ENCODE measurements at places on chromosomes 2 and 18.

GRCh38 chr18:77086034-77086433 is 46.5 kb downstream of the MBP start:
- no peak for DNase-seq

DNA sequence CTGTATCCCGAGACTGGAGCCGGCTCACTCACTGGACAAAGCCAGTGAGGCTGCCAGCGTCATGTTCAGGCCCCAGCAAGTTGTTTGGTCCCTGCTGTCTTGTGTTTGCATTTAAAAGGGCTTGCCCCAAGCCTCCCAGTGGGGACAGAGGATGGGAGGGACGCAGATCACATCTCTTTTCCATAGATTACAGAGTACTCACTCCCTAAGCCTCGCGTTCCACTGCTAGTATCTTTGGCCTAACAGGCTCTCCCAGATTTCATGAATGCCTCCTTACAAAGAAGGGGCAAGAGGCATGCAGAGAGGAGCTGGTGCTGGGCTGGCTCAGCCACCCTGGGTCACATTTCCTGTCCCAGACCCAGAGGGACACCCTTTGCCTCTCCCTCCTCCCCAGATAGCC is 59.1 kb downstream of the CMPK2 start:
- DNase-seq = no peak

DNA sequence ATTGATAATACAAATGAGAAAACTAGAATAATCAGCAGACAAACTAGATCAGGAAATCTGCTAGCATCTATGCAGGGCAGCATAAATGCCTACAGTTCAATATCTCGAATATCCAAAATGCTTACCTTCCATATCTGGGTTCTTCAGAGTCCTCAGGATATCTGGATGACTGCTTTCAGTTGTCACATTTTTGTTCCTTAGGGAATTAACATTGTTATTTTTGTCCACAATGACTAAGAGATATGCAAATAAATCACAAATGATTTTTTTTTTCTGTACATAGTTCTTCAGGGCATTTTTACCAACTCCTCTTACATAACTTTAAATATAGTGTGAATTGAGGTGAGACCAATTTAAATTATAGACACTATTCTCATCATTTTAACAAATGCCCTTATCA is 80.9 kb downstream of the AQP4 start:
- no peak for DNase-seq

DNA sequence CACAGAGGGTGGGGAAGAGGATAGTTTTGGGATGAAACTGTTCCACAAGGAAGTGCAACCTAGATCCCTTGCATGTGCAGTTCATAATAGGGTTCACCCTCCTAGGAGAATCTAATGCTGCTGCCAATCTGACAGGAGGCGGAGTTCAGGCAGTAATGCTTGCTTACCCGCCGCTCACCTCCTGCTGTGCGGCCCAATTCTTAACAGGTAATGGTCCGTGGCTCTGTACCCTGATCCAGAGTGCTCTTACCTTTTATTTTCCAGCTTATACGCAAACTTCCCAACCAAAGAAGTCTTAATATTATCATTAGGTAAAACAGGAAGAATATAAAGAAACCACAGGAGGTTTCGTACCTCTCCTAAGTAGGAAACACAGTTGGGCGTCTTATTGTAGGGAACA is 82.7 kb upstream of the CD302 start:
- DNase-seq = no peak

GRCh38 chr2:229674830-229675530 is 39.4 kb downstream of the DNER start:
- no peak for DNase-seq

DNA sequence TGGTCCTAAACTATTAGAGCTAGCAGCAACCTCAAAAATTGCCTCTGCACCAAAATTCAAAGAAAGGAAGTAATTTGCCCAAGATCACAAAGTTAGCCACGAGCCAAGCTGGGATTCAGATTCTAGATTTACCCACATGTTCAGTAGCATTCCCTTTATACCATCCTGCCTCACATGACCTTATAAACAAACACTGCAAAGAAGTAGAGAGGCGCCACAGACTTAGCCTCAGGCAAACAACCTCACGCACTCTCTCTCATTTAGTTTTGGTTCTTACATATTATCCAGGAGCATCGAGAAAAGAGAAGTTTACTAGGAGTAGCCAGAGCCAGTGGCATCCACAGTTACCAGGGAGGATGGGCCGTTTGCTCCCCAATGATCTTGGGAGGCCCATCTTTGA is 226.6 kb downstream of the OSR1 start:
- DNase-seq = no peak

- peak; percentile 48 for DNase-seq
These were observed 3.2 kb downstream of the SLC39A10 start for GRCh38 chr2:195659982-195660890.

- no peak for DNase-seq
These were observed 171.4 kb upstream of the LRRTM1 start for GRCh38 chr2:80475970-80476369.
